A549 treated with Mapracorat at 1 μM for 4 hours (cell line): ENCODE measurements at places on chromosomes 5 and 9. TPM values are rescaled to one million over a fixed set of nuclear protein-coding genes. Genes with fewer than 3 reads are reported as not detected.

The TEK gene
- total RNA-seq = 0.05 to 0.16 TPM (median 0.13 TPM) in 5 replicates

The OBP2B gene
- total RNA-seq = not detected in 5 replicates

The SLC6A18 gene
- not detected in 5 replicates for total RNA-seq

The GABRP gene
- total RNA-seq = not detected in 5 replicates

The S100Z gene
- not detected in 5 replicates for total RNA-seq

The NTRK2 gene
- total RNA-seq = 0.02 to 0.04 TPM in 2 of 5 replicates, not detected in the others

The IL13 gene
- total RNA-seq = 0.11 to 0.14 TPM in 2 of 5 replicates, not detected in the others

The NXNL2 gene
- total RNA-seq = 0.66 to 1.0 TPM (median 0.87 TPM) in 5 replicates

The CNTFR gene
- total RNA-seq = 0.13 to 0.15 TPM (median 0.14 TPM) in 3 of 5 replicates, not detected in the others

The MOCS2 gene
- total RNA-seq = 27.9 to 34.8 TPM (median 31.6 TPM) in 5 replicates

The PROB1 gene
- total RNA-seq = 0.15 to 0.29 TPM (median 0.22 TPM) in 5 replicates

The SLCO4C1 gene
- total RNA-seq = 0.03 TPM in 1 of 5 replicates, not detected in the others

The ISOC1 gene
- 15.2 to 16.8 TPM (median 15.7 TPM) in 5 replicates for total RNA-seq

The RABGAP1 gene
- total RNA-seq = 12.1 to 14.5 TPM (median 13.7 TPM) in 5 replicates

The DMXL1 gene
- 8.4 to 10.9 TPM (median 9.9 TPM) in 5 replicates for total RNA-seq

The QRFP gene
- total RNA-seq = not detected in 5 replicates

The CPLANE1 gene
- total RNA-seq = 3.0 to 6.1 TPM (median 3.7 TPM) in 5 replicates

The OLFML2A gene
- 19.1 to 31.2 TPM (median 27.9 TPM) in 5 replicates for total RNA-seq

The SLC36A3 gene
- total RNA-seq = not detected in 5 replicates

The HSD17B4 gene
- 49.7 to 73.3 TPM (median 58.8 TPM) in 5 replicates for total RNA-seq

The PRRX2 gene
- 5.4 to 9.8 TPM (median 9.4 TPM) in 5 replicates for total RNA-seq
